ENCODE measurements at places on chromosomes 5 and 9.

GRCh38 chr5:4411664-4412063 lies 728.5 kb upstream of the ADAMTS16 start:
- no peak for DNase-seq

GRCh38 chr9:137829260-137829996 lies 48.2 kb upstream of the CACNA1B start:
- DNase-seq, result no peak

DNA sequence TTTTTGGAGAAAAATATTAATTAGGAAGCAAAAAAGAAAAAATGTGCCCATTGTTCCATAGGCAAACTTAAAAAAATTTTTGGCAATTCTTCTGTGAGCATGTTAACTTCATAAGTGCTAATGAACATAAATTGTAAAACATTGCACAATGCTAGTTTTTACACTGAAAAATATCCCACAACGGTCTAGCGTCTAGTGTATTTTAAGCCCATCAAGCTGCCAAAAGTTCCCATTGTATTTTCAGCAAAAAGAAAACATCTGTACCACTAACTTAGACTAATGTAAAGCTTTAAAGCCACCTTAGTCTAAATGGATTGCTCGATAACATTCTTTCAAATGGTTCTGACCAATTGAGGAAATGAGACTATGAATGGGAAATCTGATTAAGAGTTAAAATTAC lies 2.8 kb downstream of the NR6A1 start:
- DNase-seq, result no peak

DNA sequence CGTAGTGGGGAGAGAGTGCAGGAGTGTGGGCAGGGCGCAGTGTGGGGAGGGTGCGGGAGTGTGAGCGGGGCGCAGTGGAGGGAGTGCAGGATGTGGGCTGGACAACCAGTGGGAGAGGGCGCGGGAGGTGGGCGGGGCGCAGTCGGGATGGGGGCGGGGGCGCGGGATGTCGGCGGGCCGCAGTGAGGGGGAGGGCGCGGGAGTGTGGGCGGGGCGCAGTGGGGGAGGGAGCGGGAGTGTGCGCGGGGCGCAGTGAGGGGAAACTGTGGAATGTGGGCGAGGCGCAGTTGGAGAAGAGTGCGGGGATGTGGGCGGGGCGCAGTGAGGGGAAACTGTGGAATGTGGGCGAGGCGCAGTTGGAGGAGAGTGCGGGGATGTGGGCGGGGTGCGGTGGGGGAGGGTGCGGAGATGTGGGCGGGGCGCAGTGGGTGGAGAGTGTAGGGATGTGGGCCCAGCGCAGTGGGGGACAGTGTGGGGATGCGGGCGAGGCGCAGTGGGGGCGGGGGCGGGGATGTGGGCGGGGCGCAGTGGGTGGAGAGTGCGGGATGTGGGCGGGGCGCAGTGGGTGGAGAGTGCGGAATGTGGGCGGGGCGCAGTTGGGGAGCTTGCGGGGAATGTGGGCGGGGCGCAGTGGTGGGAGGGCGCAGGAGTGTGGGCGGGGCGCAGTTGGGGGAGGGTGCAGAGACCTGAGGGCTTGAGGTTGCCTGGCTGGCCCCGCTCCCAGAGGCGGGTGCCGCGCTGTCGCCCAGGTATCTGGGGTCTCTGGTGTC lies at the start of gene NXNL2:
Gene NXNL2 (plus strand): TSS at position 723 of the 770 bp plus-strand sequence. CDS start 257 bp downstream, outside the sequence.
- DNase-seq, result peak; percentile 56

GRCh38 chr5:40736103-40736875 lies 19.5 kb downstream of the TTC33 start:
- peak; percentile 72 for DNase-seq

DNA sequence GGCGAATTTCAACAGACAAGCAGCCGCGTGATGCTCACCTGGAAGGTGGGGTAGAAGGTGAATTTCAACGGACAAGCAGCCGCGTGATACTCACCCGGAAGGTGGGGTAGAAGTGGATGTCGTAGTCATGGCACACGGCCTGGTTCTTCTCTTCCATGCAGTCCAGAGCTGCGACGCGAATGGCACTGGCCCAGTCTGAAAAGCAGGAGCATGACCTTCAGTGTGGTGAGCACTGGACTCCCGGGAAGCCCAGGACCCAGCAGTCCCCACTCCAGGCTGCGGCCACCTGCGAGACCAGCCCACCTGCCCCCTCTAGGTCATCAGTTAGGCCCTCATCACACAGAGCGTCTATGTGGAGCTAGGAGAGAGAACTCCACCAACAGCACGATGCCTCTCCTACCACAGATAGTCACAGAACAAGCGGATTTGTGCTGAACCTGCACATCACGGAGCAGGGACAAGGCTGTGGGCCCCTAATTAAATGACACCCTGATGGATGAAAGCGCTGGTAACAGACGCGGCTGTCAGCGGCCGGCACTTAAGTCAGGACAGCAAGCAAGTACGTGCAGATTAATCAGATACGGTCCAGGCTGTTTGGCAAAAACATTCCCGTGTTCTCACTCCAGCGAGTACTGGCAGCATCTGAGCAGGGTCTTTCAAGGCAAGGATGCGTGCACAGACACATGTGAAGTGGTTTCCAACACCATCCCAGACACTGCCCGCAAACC lies 18.8 kb downstream of the QSOX2 start:
- no peak for DNase-seq

DNA sequence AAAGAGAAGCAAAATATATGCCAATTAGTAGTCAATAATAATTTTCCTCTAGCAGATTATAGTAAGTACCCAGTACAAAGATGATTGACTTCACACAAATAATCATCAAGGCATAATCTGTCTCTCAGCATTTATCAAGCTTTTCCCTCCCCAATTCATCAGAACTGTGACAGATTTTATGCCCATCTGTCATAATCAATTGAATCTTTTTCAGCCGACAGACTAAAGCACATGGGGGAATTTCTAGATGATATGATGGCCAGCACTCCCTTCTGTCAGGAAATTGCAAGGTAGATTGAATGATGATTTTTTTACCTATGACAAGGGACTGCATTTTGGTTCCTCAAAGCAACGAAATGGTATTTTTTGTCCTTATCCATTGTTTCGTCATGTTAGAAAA lies 227.1 kb upstream of the CYLC2 start:
- DNase-seq, result no peak

GRCh38 chr9:93184432-93185265 lies 710 bp downstream of the WNK2 start:
- no peak for DNase-seq

GRCh38 chr9:25994605-25995004 lies 316.4 kb upstream of the TUSC1 start:
- no peak for DNase-seq

GRCh38 chr5:136164226-136164625 lies 28.7 kb downstream of the SMIM32 start:
- DNase-seq, result no peak

GRCh38 chr5:175686396-175686795 lies 28.5 kb downstream of the HRH2 start:
- no peak for DNase-seq

- no peak for DNase-seq
Observed at GRCh38 chr5:154138701-154139100, 51.8 kb upstream of the GALNT10 start.

DNA sequence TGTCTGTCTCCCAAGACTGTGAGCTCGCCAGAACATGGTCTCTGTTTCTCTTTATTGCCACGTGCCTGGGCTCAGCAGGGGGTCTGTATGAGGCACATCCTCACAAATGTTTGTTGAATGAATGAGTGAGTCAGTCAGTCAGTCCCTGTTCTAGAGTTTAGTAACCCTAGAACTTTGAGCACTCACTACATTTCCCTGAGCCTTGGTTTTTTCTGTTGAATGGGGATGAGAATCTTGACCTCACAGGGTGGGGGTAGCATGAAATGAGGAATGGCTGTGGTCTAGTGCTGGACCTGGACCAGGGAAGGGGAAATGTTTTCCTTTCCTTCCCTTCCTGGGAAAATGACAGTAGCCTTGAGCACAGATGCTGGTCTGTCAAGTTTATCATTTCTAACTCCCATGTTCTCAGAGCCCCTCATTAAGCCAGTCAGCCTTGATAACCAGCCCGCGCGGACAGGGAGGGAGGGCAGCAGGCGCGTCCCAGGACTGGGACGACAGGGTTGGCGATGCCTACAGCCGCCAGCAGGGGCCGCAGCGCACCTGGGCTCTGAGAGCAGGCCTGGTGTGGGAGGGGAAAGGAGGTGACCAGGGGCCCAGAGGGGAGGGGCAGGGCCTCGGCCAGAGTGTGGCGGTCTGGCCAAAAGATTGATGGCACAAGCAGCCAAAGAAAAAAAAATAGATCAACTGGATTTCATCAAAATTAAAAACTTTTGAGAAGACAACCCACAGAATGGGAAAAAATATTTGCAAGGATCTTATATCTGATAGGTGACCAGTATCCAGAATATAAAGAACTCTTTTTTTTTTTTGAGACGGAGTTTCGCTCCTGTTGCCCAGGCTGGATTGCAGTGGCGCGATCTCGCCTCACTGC lies 24.1 kb upstream of the WNK2 start:
- peak; percentile 86 for DNase-seq

DNA sequence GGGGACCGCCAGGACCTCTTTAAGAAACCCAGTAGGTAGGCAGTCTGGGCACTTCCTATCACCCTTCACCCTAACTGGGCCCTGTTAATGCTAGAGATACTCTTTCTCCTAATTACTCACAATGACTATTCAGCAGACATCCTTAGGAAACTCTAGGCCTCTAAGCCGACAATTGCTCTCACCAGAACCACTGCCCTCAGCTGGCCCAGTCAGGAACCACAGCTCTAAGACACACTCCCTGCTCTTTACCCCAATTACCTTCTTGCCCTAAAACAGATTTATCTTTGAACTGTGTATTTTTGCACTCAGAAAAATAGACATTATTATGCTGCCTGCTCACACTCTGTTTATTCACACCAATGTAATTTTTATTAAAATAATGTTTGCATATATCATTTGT lies 432.6 kb upstream of the SLC30A5 start:
- peak; percentile 27 for DNase-seq

- no peak for DNase-seq
Observed at GRCh38 chr5:9067154-9067553, 478.7 kb downstream of the SEMA5A start.

GRCh38 chr5:133051061-133051541 lies 712 bp upstream of the HSPA4 start:
- DNase-seq, result no peak
